NCI-H2081 treated with DMSO at 0.1 percent for 48 hours (cell line): ENCODE measurements at places on chromosomes 3 and 15.

DNA sequence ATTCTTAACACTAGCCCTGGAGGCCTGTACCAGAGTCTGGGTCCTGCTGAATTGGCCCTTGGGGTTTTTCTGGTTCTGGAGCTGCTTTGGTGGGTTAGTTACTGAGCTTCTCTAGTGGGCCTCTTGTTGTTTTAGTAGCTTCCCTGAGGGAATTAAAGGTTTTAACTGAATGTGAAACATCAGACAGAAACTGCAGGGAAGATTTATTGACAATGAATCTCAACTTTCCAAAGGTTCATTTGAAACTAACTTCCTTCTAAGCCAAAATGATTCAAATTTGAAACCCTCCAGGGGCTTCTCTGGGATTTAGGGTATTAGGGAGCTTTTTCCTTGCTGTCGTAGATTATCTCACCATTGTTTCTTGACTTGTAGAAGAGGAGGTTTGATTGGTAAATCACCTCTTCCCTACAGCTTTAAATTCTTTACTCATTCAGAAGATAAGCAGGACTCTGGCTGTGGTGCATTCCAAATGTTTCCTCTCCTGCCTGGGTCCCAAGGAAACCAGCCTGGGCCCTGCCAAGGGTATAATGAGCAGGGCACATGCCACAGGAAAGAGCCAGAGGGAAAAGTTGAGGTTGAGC, 71.0 kb downstream of the TP63 start:
- DNase-seq: no peak

- DNase-seq: no peak
These were observed 69.3 kb downstream of the CDC25A start for GRCh38 chr3:48118928-48119327.

DNA sequence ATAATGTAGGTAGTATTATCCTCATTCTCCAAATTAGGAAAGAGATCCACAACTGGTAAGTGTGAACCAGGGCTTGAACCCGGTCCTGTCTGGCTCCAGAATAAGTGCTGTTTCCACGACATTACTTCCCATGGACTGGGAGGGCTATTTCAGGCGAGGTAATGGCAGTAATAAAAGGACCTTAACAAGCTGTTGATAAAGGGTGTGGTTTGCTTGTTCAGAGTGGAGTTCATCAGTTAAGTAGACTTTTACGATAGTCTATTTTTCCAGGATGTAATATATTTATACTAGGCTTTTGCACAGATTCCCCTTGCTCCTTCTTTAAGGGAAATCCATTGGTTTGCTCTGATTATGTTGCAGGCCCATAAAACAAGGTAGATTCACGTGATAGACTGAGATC, 88.4 kb upstream of the TNFAIP8L3 start:
- no peak for DNase-seq

DNA sequence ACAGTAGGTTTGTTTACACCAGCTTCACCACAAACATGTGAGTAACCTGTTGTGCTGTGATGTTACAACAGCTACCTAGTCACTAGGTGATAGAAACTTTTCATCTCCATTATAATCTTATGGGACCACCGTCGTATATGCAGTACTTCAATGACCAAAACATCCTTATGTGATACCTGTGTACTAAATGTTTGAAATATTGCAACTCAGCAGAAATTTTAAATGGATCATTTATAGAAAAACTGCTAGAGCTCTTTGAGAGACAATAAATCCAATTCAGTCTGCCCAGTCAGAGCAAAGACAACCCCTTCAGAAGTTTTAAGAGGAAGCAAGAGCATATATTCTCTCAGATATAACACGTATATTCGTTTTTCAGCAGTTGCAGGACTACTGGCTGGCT, 73.4 kb downstream of the THBS1 start:
- no peak for DNase-seq

DNA sequence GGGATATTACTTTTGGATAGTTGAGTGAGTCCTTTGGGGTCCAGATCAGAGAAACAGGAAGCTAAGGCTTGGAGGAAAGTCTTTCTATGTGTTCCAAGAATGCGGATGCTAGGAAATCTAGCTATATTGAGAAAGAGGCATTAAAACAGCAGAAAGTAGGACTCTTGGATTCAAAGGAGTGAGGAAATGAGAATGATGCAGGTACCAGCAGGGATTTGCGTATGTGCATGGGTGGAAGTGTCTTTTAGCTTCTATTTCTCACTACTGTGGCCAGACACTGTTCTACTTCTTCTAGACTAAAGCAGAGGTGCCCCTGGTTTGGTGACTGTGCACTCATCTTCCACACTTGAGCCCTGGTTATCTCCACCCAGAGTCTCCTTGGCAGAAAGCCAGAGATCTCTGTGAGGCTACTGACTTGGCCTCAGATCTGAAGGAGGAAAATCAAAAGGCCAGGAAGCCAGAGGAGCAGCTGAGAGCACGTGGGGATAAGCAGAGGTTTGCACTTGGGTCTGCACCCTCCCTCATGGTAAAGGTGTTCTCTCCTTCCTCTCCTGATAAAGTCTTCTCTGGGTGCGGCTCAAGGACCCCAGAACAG, 44.3 kb downstream of the ATP2B2 start:
- no peak for DNase-seq

DNA sequence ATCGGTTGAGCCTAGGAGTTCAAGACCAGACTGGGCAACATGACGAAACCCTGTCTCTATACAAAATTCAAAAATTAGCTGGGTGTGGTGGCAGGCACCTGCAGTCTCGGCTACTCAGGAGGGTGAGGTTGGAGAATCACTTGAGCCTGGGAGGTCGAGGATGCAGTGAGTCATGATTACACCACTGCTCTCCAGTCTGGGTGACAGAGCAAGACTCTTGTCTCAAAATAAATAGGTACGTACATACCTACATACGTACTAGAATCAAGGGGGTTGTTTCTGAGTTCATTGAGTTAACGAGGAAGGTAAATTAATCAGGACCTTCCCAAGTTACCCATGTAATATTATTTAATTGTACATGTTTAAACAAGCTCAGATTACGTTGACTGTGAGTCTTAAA, 97.5 kb downstream of the CHL1 start:
- no peak for DNase-seq

- no peak for DNase-seq
These were observed 23.3 kb upstream of the PSMD6 start for GRCh38 chr3:64046592-64046991.

DNA sequence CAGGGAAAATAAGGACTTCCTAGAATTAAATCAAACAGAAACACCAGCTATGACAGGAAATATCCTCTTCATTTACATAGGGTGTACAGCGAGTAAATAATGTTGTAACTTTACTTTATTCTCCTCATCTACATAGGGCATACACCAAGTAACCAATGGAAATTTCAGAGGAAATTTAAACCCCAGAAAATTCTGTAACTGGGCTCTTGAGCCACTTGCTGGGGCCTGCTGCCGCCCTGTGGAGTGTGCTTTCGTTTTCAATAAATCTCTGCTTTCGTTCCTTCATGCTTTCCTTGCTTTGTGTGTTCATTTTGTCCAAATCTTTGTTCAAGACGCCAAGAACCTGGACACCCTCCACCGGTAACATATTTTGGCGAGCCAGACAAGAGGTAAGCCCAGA, 990.4 kb upstream of the CADM2 start:
- DNase-seq: no peak

DNA sequence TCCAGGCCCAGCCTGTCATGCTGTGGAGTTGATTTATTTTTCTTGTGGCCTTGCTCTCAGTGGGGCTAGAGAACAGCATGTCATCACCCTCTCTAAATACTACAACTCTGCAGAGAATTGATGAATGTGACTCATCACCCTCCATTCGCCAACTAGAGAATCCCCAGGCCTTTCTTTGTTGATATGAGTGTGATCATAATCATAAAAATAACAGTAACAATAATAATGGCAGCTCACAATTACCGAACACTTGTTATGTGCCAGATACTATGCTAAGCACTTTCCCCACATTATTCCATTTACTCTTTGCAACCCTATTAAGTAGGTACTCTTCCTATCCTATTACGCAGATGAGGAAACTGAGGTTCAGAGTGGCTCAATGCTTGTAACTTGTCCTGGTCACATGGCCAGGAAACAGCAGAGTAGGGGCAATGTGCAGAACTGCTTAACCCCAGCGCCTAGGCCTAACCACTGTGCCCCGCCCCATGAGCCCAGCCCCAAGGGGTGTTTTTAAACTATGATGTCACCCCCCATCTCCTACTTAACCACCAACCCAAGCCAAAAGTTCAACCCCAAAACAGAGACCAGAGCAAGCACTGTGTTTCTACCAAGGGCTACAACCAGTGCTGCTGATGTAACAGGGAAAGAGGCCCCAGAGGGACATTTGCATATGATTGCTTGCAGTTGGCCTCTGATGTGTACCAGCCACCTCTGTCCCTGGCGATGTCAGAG, 104.5 kb downstream of the ADCY5 start:
- DNase-seq: no peak

DNA sequence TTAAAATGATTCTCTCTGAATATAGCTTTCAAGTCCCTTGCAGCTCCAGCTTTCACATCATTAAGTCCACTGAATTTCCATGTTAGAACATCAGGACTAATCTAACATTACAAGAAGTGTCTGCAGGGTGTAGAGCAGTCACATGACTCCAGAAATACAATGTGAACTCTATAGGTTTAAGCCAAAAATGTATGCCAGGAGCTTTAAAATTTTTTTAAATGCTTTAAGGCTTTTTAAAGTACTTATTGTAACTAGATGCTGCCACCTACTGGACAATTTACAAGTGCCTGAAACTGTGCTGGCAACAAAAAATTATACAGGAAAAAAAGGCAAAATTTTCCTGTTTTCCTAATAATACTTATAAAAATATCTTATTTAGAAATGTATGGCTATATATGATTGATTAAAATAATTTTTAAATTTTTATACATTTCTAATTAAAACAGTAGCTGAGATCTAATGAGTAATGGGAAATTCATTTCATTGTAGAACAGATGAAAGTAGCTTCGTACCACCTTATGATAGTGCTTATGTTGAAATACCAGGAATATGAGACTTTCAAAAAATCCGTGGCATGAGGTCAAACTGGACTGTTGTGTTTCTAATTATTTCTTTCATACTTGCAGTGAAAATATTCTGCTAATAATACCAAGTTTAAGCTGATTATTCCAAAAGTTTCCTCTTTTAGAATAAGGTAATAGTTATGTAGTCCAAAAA, 25.7 kb downstream of the FSIP1 start:
- peak; percentile 39 for DNase-seq

DNA sequence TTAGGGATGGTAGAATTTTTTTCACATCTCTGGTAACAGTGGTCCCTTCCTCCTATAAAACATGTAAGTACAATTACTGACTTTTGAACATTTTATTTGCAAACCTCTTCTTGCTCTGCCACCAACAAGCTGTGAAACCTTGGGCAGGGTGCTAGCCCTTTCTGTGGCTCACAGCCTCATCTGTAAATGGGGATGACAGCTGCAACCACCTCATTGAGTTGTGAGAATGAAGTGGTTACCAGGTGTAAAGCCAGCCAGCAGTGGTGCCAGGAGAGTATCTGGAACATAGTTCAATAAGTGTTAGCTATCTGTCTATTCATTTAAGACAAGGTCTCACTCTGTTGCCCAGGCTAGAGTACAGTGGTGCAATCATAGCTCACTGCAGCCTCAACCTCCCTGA, 278.1 kb downstream of the ERC2 start:
- no peak for DNase-seq

GRCh38 chr3:26590919-26591484, 31.6 kb upstream of the LRRC3B start:
- no peak for DNase-seq

DNA sequence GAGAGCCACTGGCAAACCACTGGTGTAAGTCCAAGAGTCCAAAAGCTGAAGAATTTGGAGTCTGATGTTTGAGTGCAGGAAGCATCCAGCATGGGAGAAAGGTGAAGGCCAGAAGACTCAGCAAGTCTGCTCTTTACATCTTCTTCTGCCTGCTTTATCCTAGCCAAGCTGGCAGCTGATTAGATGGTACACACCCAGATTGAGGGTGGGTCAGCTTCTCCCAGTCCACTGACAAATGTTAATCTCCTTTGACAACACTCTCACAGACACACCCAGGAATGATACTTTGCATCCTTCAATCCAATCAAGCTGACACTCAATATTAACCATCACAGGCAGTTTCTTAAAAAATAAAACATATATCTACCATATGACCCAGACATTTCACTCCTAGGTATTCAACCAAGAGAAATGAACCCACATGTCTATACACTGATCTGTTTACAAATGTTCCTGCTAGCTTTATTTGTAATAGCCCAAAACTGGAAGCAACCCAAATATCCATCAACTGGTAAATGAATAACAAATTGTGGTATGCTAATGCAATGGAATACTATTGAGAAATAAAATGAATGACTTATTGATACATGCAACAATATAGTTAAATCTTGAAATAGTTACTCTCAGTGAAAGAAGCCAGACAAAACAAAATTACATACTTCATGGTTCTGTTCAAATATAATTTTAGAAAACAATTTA, 373.8 kb downstream of the ZNF385D start:
- DNase-seq: no peak

- DNase-seq: no peak
These were observed 84.2 kb upstream of the ABHD2 start for GRCh38 chr15:89003865-89004725.
